Effector CD4-positive, alpha-beta T cell (primary cell): ENCODE measurements at places on chromosomes 7 and 10.

DNA sequence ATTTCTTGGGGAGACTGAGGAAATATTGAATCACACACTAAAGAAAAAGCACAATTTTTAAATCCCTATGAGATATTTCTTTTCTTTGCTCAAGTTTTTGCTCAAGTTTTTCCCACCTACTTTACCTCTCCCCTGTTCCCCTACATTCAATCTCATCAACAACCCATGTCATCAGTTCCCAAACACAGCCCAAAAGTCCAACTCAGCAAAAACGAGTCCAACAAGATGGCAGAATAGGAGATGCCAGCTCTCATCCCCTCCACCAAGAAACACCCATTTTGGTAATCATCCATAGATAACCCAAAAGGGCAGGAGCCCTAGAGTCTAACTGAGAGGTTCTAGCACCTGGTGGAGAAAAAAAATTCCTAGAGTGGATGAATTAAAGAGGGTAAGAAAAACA, 152.5 kb upstream of the GHITM start:
- DNase-seq, result no peak

DNA sequence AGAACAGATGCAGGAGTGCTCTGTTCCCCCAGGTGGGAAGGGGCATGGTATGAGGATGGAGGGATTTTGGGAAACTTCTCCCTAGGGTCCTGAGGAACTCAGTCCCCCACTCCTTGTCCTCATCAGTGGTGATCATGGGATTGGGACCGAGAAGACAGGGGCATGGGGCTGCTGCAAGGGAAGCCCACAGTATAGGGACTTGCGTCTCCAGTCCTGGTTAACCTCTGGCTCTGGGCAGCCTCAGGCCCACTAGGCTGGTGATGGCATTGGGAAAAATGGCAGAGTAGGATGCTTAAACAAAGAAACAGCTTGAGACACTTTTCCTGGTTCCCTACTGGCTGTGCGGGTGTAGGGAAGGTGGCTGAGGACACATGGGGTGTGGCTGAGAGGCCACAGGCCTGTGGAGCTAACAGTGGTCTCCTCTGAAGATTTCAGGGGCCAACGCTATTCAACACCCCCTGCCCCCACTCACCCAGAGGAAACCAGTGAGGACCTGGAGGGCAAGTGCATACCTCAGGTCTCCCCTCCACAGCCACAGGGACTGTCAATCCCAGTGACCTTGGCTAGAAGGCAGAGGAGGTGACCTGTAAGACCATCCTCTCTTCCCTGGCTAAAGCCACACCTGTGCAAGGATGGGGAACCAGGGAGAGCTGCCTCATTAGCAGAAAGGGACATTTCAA, 261.3 kb downstream of the CCSER2 start:
- no peak for DNase-seq

- DNase-seq, result no peak
Observed at GRCh38 chr10:53836638-53837037, 964.4 kb downstream of the PCDH15 start.

GRCh38 chr7:55992346-55992745, 28.0 kb downstream of the NIPSNAP2 start:
- no peak for DNase-seq

GRCh38 chr10:87849001-87849400, 14.3 kb downstream of the KLLN start:
- DNase-seq, result no peak

DNA sequence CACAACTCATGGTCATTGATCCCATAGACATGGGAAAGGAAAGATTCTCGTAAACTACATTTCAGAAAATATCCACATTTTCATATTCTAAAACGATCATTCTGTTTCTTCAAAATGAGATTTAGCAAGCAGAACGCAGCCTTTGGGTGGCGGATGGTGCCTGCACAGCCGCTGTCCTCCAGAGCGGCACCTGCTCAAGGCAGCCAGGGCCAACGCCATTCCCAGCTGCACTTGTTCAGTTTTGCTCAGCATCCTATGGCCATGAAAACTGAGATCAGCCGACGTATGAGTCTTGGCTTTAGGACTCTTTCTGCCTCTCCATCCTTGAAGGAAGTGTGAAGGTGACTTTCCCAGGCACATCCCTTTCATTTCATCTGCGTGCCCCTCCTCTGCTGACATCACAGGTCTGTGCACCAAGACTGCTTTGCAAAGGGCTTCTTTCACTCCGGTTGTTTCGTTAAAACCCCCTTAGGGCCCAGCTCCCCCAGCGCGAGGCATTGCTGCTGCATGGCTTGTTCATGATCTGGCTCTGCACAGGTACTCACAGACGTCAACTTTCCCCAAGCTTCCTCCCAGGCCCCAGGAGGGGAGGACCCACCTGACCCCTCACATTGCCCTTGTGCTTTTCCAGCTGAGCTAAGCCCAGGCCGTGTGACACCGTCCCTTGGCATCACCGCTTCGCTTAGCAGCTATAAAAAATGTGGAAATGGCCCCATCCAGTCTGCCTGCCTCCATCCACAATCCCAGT, 37.2 kb downstream of the TCERG1L start:
- no peak for DNase-seq

DNA sequence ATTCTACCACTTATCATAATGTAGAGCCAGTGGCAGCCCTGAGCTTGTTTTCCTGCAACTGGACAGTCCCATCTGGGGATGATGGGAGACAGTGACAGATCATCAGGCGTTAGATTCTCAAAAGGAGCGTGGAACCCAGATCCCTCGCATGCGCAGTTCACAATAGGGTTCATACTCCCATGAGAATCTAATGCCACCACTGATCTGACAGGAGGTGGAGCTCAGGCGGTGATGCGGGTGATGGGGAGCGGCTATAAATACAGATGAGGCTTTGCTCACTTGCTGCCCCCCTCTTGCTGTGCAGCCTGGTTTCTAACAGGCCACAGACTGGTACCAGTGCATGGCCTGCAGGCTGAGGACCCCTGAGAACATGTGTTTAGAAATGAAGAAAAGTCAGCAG, 260.1 kb downstream of the CAMK1D start:
- no peak for DNase-seq

DNA sequence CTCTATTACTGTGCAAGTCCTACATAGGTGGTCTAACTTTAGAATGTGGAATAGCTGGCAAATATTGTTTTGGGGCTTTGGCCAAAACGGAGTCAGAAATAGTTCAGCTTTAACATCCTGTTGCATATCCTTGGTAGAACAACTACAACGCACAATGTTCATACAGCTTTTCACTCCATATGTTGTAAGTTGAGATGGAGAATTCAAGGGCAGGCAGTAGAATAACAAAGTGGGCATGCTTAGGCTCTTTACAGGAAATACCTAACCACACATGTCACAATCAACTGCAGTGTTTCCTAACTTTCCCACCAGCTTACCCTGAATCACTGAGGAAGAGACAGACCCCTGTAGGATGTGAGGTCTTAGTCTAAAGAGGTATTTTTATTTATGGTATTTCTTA, 122.3 kb downstream of the PPP1R3A start:
- no peak for DNase-seq

GRCh38 chr10:633279-634245, 55.9 kb downstream of the DIP2C start:
- no peak for DNase-seq

DNA sequence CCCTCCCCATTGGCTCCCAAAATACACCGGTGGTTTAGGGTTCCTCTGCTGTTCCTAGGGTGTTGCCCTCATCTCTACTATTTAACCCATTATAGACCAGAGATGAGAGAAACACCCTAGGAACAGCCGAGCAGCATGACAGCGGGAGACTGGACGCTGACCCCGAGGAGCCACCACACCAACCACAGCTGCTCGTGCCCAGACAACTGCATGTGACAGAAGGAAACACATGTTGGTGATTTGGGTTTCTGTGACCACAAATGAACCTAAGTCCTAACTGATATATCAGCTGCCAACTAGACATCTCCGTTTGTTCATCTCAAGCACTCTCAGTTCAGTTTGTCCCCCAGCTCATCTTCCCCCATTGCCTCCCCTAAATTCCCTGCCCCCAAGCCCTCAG, 13.4 kb downstream of the CFAP43 start:
- DNase-seq, result no peak

- no peak for DNase-seq
Observed at GRCh38 chr10:3167611-3168330, 4.8 kb downstream of the PITRM1 start.

GRCh38 chr10:122648599-122649428, 50.8 kb downstream of the C10orf120 start:
- no peak for DNase-seq

DNA sequence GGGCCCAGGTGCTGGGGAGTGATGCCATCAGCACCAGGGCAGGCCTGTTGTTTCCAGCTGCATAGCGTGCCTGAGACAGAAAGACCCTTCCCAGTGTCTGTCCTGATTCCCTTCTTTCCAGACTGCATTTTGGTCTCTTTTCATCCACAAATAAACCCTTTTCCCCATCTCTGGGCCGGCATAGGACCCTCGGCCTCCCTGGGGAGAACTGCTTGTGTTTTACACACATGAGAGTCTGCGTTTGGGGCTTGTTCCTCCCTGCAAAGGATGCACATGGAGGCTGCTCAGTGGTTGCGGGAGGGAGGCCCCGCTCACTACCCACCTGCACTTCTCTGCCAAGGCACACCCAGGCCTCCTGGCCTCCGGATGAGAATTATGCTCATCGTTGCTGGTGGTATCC, 5.8 kb upstream of the MMP21 start:
- DNase-seq, result no peak

GRCh38 chr10:8296090-8296733, 241.7 kb downstream of the GATA3 start:
- DNase-seq, result no peak

DNA sequence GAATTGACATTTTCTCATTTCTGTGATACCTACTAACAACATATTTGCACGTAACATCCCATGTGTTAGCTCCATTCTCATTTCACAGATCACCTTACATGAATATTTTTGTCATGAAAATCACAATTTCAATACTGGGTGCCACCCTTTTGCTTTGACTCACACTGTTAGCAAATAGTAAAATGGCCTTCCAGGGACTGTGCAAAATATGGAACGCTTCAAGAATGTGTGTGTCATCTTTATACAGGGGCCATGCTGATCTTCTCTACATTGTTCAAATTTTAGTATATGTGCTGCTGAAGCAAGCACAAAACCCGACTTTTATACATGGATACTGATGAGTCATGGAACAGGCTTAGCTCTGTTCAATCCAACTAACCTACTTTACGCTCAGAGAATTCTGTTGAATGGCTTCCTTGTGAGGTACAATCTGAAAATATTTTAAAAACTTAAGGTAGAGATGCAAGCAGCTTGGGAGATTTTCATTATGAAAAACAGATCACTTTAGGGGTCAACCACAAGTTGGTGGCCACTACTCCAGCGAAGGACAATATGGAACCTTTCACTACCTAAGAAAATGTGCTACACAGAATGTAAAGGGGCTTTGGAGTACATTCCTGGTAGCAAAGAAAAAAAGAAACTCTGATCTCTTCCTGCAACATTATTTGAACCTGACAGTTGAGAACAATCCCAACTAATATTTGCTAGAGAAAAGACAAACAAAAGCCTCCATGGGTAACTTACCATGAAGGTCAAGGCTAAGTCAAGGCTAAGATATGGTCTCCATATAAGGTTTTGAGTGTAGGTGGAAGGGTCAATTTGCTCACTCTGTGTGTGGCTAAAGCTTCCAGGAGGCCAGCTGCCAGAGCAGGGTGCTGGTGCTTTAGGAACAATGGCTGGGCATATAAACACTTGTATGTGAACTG, 11.9 kb downstream of the ANKRD26 start:
- DNase-seq, result no peak

DNA sequence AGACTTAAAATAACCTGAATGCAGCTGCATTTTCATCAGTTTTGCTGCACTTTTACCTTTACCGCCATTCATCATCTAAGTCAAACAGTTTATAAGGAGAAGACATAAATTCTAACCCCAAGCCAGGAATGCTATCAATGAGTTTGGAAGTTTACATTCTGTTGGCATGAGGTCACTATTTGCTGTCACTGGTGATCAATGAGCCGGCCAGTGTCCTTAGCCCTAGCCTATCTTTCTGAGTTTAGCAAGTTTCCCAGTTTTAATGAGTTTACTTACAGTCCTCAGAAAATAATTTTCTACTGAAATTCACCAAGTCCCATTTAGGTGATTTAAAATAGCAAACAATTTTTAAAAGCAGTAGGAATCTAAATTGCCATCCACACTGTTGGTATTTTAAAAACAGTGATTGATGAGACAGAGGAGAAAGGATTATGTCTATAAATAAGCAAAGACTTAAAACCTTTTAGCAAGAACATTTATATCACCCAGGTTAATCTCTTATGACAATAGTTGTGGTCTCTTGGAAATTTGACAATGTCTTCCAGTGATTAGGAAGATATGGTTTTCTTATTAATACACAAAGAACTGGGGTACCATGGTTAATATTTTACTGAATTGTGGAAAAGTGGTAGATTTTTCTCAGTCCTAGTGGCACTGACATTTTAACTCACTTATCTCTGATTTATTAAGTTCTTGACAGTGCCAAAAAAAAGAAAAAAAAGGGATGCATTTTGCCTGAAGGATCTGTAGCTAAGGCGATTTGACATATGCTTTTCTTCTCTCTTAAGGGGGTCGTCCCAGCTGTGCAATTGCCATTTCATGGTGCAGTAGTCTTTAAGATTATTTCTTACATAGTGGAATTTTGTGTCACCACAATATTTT, 443.4 kb upstream of the ANKRD30A start:
- no peak for DNase-seq

GRCh38 chr10:34674176-34674575, 140.9 kb downstream of the PARD3 start:
- no peak for DNase-seq

DNA sequence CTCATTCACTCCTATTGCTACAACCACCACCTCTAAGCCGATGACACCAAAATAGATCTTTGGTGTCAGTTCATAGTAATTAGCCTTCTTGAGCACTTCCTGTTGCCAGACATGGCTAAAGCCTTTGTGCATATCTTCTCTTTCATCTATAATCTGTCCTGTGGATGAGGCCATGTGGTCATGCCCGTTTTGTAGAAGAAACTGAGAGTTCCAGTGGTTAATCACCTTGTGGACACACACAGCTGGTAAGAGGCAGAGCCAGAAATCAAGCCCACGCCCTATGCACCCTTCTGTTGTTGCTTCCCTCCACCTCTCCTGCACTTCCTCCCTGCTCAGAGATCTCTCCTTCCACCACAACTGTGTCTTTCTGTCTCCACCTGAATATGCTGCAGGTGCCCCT, 285.1 kb upstream of the PFKP start:
- no peak for DNase-seq

GRCh38 chr7:146661435-146661834, 544.8 kb downstream of the CNTNAP2 start:
- no peak for DNase-seq
